Spinal cord (tissue), 10 donors: ENCODE measurements at places on chromosomes 6 and 20.

DNA sequence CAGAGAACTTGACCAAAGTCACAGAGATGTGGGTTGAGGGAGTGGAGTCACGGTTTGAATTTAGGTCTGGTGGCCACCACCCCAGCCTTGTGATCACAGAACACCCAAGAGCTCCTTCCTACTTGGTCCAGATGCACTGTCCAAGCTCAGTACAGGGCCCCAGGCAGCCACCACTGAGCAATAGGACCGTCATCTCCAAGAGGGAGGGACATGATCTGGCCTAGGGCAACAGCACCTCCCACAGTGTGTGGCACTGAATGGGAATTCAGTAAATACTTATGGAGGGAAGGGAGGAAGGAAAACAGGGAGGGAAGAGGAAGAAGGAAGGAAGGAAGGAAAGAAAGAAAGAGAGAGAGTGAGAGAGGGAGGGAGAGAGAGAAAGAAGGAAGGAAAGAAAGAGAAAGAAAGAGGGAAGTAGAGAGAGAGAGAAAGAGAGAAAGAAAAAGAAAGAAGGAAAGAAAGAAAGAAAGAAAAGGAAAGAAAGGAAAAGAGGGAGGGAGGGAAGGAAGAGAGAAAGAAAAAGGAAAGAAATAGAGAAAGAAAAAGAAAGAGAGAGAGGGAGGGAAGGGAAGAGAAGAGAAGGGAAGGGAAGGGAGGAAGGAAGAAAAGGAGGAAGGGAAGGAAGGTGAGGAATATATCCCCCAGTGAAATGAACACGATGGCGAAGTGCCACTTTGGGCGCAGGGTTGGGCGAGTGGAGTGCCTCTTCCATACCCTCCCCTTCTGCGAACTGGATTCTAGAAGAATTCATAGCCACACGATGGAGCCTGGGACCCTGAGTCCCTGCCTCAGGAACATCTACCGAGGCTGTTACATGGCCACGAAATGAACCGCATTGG lies 243.7 kb downstream of the TFAP2C start:
- DNase-seq = no peak

GRCh38 chr6:149334682-149335160 lies 17.2 kb downstream of the TAB2 start:
- no peak for DNase-seq

DNA sequence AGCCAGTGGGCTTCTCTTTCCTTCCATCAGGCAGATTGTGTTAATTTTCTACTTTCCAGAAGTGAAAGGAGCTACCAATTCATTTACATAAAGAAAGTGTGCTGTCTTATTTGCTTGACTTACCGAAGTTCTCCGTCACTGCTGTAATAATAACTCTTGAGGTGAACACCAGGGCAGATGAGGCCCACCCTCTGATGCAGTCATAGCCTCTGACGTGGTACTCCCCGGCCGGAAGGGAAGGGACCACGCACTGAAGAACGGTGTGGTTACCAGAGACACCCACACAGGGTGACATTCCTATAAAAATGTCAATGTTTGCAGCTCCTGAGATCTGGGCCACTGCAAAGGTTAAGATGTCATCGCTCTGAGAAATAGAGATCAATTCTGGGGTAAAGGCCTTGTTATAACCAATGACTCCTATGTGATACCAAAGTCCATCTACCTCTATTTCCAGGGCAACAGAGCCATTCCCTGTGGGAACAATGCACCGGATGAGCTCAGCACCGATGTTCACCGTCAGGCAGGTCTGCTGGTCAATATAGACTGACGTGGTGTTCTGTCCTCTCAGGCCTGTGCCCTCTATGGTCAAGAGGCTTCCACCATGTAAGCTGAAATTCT lies 62.9 kb downstream of the PKHD1 start:
- DNase-seq = no peak

DNA sequence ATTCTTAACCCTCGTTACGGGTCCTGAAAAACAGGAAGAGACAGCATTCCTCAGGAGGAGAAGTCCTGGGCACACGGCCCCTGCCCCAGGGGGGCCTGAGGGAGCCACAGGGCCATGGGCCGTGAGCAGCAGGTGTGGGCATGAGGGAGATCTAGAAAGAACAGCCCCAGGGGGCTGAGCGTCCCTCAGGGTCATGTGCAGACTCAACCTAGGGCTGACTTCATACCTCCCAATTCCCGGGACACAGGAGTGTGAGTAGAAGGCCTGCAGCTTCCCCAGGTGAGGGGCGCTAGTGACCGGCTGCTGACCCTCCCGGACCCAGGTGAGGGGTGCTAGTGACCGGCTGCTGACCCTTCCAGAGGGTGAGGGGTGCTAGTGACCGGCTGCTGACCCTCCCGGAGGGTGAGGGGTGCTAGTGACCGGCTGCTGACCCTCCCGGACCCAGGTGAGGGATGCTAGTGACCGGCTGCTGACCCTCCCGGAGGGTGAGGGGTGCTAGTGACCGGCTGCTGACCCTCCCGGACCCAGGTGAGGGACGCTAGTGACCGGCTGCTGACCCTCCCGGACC lies 35.1 kb downstream of the FRMD1 start:
- no peak for DNase-seq
